ENCODE measurements at places on chromosomes 5 and 9.
A peak's percentile ranks its signal among the peaks of the same experiment; 100 is the strongest.

DNA sequence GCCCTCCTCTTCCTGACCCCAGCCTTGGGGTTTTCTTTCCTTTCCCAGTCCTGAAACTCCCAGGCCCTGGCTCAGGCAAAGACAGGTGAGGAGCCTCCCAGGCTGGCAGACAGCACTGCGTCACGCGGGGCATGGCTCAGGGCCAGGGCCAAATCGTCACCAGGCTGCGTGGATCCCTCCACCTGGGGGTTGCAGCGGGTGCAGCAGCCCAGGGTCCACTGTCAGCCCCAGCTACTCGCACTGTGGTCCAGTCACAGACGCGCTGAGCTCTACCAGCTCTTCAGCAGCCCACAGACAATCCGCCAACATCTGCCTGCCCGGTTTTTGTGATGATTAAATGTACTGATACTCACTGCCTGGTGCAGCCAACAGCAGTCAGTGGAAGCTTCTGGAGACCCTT lies 12.1 kb downstream of the FAM78A start:
- no peak for DNase-seq

DNA sequence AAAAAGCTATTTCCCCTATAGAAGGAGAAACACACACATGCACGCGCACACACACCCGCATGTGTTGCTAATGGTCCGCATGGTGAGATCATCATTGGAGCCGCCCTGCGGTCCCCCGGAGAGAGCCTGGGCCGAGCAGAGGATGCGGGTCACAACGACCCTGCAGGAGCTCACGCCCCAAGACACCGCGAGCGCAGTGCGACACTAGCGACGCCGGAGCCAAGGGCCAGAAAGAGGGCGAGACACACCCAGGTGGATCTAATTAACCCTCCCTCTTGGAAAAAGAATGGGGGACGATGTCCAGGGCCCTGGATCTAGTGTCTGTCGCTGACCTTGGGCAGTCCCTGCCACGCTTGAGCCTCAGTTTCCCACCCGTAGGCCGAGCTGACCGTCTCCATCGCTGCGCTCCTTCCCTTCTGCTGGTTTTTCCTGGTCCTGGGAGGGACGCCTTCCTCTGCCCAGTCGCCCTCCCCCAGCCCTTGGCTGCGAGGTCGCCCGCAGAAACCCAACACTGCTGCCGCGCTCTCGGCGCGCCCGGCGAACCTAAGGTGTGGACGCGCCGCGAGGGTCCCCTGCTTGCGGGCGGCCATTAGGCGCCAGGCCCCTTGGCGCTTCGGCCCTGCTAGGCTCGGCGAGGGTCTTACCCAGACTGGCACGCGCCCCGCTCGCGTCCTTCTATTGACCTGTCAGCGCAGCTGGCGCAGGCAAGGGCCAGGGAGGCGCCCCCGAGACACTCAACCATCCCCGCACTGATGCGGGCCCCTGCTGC lies 47.5 kb upstream of the RNF20 start:
- DNase-seq = peak; percentile 44

DNA sequence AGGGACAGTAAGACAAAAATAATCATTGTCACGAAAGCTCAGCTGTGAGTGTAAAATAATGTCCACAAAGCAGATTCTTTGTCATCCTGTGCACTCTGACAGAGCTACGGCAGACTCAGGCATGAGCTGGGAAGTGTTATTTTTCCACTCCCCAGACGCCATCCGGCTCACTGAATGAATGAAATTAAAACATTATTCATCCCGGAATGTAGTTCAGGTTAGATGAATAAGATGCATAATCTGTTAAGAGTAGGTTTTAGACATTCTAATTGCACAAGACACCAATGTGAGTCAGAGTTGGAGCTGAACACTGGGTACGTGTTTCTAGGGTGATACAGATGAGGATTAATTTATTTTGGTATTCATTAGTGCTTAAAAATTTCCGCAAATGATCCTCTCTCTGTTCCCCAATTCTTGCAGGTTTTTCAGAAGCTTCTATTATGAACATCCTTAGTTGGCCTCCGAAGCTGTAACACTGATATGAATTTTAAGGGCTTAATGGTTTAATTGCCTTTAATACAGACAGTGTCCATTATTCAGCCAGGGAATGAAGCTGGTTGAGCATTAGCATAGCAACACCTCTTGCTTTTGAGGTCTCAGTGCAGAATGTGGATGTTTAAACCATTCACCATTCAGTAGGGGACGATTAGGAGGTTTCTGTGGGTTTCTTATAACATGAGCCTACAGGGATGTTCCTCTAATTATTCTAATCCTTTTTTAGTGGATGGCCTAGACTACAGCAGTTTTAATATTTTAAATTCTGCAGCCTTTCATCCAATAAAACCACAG lies 65.6 kb upstream of the FRRS1L start:
- no peak for DNase-seq

- DNase-seq = no peak
These were observed 9.4 kb downstream of the DMAC1 start for GRCh38 chr9:7790022-7790818.

DNA sequence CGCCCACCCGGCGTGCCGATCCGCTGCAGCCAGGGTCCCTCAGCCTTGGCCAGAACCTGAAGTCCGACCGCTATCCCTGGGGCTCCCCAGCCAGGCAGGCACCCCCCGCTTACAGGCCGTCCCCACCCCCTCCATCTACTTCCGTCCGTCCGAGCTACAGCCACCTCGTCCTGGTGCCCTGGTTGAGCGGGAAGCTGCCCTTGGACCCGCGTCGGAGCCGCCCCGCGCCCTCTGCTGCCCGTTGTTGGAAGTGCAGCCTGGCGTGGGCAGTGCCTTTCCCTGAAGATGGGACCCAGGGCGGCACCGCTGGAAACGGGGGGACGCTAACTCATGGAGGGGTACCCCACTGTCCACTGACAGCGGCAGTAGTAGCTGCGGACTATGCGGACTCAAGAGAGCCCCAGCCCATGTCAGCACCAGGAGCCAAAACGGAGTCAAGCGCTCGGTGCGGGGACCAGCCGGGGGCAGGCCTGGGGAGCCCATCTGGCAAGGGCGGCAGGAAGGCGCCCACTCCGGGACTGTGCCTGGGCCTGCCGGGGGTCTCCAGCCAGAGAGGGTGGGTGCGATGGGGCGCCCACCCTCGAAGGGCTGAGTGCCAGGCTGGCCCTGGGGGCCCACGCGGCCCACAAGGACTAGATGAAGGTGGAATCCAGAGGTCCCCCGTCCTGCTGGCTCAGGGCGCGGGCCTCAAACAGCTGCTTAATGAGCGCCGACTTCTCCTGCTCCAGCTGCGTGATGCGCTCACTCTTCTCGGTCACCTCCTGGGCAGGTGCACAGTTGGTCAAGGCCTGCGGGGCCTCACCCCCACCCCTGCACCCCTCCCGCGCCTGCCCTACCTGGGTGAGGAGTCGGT lies 6.1 kb downstream of the SAPCD2 start:
- DNase-seq = no peak
